Liver (tissue), 10 donors: ENCODE measurements at places on chromosomes 4 and X. TPM values are rescaled to one million over a fixed set of nuclear protein-coding genes. Genes with fewer than 3 reads are reported as not detected.

GPR119 gene
- total RNA-seq: 4.3 TPM

HPF1 gene
- total RNA-seq: 15.2 TPM

- H3K36me3 ChIP-seq: peaks cover 11% of the 10 kb centered on the region
- no peak overlapping the region for H3K4me3 ChIP-seq
- H3K4me1 ChIP-seq: no peaks in the 10 kb centered on the region
- no peak overlapping the region for H3K27ac ChIP-seq
These were observed 30.8 kb downstream of the MRPL1 start for GRCh38 chr4:77893451-77893850.

DNA sequence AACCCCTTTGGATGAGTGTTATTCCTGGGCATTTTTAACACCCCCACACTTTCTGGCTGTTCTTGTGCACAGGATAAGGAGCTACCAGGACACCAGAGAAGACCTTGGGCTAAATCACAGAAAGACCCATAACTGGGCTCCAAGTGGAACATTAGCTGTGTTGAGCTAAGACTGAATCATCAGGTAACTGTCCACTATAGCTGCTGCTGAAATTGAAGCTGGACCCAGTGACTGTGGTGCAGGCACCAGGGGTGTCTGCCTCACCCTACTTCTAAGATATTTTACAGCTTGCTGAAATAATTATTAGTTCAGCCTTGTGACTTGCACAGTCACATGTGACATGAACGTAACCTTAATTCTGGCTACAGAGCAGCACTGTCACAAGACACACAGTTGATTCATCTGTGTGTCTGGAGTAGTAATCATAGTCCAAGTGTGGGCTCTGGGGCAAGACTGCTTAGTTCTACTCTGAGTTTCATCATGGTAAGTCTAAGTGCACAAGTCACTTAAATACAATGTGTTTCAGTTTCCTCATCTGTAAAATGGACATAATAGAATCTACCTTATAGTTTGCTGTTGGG is 127.4 kb downstream of the SLC39A8 start:
- H3K36me3 ChIP-seq: no peaks in the 10 kb centered on the region
- H3K27ac ChIP-seq: no peak overlapping the region
- H3K4me3 ChIP-seq: no peak overlapping the region
- H3K27me3 ChIP-seq: no peaks in the 10 kb centered on the region
- H3K4me1 ChIP-seq: no peaks in the 10 kb centered on the region

GRCh38 chrX:2831471-2832228 is 2.9 kb downstream of the GYG2 start:
- H3K4me3 ChIP-seq: no peak overlapping the region
- no peaks in the 10 kb centered on the region for H3K4me1 ChIP-seq
- H3K36me3 ChIP-seq: no peaks in the 10 kb centered on the region
- no peak for DNase-seq

GRCh38 chr4:39770005-39770404 is 72.1 kb downstream of the UBE2K start:
- H3K4me3 ChIP-seq: no peak overlapping the region
- no peaks in the 10 kb centered on the region for H3K4me1 ChIP-seq
- peaks cover 15% of the 10 kb centered on the region for H3K36me3 ChIP-seq
- no peak overlapping the region for H3K27ac ChIP-seq
- no peak for DNase-seq

DNA sequence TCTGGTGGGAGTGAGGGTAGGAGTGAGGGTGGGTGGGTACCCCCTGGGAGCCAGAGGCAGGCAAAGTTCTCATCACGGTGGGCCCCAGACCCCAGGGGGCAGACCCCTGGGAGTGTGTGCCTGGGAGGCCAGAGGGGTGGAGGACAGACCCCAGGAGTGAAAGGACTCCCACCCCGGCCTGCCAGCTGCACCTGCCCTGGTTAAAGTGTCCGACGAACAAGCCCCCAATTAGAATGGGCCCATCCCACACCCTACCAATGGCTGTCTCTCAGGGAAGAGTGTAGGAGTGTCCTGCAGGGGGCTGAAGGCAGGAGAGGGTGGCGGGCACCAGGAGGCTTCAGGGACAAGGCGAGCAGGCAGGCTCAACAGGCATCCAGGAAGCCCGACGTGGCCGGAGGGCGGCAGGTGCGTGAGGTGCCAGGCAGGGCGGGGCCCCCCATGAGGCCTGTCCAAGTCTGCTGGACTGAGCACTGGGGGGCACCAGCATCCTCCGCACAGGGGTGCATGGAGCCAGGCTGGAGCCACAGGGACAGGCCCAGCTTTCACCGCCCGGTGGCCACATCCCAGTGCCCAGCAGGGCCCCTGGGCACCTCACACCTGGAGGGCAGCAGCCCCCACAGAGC is 8.7 kb downstream of the PDE6B start:
- DNase-seq: no peak
- peaks cover 4% of the 10 kb centered on the region for H3K27me3 ChIP-seq
- H3K36me3 ChIP-seq: no peaks in the 10 kb centered on the region
- no peak overlapping the region for H3K27ac ChIP-seq
- H3K4me3 ChIP-seq: no peak overlapping the region

DNA sequence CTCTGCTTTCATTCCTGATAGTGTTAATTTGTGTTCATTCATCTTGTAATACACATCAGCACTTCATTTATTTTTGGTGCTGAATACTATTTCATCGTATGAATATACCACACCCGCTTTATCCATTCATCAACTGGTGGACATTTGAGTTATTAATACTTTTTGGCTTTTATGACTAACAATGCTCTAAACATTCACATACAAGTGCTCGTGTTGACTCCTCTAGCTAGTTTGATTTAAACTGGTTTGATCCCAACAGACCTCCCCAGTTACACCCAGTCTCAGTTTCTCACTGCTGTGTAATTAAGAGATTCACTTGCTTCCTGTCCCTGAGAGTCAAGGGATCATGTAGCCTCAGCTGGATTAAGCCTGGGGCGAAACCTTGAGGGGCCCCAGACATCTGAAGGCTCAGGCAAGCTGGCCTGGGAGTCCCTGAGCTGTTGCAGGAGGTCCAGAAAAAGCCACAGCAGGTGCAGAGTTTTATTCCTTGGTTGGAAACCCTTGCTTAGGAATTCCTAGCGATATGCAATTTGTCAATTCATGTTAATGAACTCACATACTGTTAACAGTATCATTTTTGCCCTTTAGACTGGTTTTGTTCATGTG is 52.8 kb upstream of the CLDN24 start:
- H3K27me3 ChIP-seq: no peaks in the 10 kb centered on the region
- H3K4me3 ChIP-seq: no peak overlapping the region
- H3K36me3 ChIP-seq: no peaks in the 10 kb centered on the region
- no peaks in the 10 kb centered on the region for H3K4me1 ChIP-seq

- no peak overlapping the region for H3K27ac ChIP-seq
- DNase-seq: no peak
- peaks cover 9% of the 10 kb centered on the region for H3K36me3 ChIP-seq
- H3K4me1 ChIP-seq: no peaks in the 10 kb centered on the region
- H3K4me3 ChIP-seq: no peak overlapping the region
These were observed 133.1 kb downstream of the ARAP2 start for GRCh38 chr4:36111172-36111571.
